ENCODE measurements at places on chromosomes 1 and 21. TPM values are rescaled to one million over a fixed set of nuclear protein-coding genes. Genes with fewer than 3 reads are reported as not detected.

GRCh38 chr1:206471415-206471801 is 1.1 kb downstream of the IKBKE start:
- DNase-seq = no peak

- DNase-seq = no peak
These were observed 434.9 kb upstream of the DAB1 start for GRCh38 chr1:57858740-57859139.

PSMA5 gene
- 70.2 TPM for polyA plus RNA-seq

- no peak for DNase-seq
These were observed 842 bp upstream of the ZC3H12A start for GRCh38 chr1:37473431-37474045.

DNA sequence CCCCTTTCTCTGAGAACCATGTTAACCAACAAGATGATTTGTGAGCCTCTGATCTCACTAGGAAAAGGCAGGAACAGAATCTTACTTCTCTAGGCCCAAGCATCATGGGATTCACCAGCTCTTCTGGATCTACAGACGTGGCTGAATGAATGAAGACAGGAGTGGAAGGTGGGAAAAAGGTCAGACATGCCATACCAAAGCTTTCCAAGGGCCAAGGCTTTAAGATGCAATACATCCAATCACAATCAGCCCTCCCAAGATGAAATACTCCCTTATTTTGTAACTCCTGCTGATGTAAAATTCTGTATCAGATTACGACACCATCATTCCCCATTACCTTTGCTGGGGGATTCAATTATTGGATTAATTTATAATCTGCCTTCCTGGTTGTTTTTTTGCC is 80.9 kb downstream of the SSBP3 start:
- no peak for DNase-seq

AMY2A gene
- polyA plus RNA-seq = 0.47 TPM

DNA sequence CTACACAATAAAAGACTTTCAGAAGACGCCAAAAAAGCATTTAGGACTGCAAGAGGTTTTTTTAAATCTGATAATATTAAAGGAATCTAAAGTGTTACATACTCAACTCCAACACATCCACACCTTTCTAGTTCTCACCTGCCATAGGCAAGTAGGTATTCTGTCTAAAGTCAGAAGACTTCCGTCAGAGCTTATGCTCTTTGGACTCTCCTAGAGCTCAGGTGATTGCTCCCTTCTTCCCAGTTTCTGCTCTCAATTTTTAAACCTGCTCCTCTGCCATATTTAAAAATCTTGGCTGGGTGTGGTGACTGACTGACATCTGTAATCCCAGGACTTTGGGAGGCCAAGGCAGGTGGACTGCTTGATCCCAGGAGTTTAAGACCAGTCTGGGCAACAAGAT is 16.6 kb downstream of the EVI5 start:
- DNase-seq = no peak

DNA sequence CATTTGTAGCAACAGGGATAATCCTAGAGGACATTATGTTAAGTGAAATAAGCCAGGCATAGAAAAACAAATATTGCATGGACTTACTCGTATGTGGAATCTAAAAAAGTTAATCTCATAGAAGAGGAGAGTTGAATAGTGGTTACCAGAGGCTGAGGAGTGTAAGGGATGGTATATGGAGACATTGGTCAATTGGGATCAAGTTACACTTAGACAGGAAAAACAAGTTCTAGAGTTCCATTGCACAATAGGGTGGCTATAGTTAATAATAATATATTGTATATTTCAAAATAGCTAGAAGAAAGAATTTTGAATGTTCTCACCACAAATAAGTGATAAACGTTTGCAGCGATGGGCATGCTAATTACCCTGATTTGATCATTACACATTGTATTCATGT is 354.6 kb downstream of the SEC16B start:
- DNase-seq = no peak

TENT5C gene
- polyA plus RNA-seq = 3.1 TPM

- no peak for DNase-seq
These were observed 20.2 kb upstream of the SLFNL1 start for GRCh38 chr1:41041614-41042270.

All from left renal pelvis (tissue), 4 donors.